Stimulated activated CD4-positive, alpha-beta T cell treated with anti-CD3 and anti-CD28 coated beads, TNF-alpha, amount 100 ng/mL, for 4 hours (primary cell): ENCODE measurements at places on chromosomes 2 and 18.

- DNase-seq, result no peak
Observed at GRCh38 chr2:133442393-133442792, 125.9 kb downstream of the NCKAP5 start.

DNA sequence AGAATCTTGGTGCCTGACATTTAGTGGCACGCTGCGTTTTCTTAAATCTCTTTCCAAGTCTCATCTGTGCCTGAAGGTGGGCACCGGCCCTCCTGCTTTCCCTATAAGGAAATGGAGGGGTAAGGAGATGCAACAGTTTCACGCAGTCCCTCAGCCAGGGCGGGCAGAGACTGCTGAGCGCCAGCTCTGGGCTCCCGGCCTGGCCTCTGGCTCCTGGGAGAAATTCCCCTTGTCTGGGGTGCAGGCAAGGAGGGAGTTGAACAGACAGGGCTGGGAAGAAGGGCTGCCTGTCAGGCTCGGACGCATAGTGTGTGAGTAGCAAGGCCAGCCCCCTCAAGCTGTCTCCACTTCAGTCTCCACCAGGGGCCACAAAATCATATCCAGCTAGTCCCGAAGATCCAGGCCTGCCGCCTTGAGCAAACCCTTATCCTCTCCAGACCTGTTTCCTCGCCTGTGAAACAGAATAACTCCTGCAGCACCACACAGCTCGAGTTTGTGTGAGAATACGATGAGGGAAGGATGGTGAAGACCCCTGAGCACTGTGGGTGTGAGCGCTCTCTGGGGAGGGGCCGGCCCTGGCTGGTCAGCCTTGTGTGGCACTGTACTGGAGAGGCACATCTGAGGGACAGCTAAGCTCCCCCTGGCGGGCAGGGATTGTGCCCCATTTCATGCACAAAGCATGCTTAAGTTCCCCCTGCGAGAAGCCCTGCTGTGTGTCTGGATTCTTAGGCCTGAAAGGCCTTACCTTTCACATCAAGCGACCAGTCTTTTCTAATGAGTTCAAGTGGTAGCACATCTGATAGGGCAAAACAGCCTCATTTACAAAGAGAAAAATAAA is 33.8 kb downstream of the SDC1 start:
- no peak for DNase-seq

GRCh38 chr2:230152334-230152733 is 67.5 kb downstream of the SP110 start:
- DNase-seq, result no peak

DNA sequence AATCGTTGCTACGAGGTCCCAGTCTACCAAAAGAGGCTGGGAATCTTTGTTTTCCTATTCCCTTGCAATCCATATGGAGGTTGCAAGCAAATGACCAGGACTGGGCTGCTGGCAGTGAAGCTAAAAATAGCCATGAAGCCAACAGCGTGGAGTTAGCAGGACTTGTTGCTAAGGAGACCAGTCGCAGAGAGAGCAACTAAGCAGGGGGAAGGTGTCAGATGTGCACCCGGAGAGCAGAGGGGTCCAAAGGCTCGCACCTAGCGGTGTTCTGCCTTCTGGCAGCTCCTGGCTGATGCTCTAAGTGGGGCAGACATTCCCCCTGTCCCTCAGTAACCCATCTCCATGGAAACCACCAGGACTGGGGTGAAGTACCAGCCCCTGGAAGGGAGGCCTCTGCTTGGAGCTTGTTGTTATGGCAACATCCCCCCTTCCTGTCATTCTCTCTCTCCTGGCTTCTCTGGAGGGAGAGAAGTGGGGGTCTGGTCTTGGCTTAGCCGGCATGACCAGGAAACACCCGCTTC is 84.6 kb downstream of the DNMT3A start:
- DNase-seq, result no peak

- DNase-seq, result peak; percentile 39
Observed at GRCh38 chr2:218398437-218399390, 954 bp upstream of the CTDSP1 start.

- DNase-seq, result no peak
Observed at GRCh38 chr2:127357591-127357990, 30.2 kb downstream of the MAP3K2 start.

GRCh38 chr2:156331572-156332283 is 793 bp downstream of the NR4A2 start:
- DNase-seq, result no peak

DNA sequence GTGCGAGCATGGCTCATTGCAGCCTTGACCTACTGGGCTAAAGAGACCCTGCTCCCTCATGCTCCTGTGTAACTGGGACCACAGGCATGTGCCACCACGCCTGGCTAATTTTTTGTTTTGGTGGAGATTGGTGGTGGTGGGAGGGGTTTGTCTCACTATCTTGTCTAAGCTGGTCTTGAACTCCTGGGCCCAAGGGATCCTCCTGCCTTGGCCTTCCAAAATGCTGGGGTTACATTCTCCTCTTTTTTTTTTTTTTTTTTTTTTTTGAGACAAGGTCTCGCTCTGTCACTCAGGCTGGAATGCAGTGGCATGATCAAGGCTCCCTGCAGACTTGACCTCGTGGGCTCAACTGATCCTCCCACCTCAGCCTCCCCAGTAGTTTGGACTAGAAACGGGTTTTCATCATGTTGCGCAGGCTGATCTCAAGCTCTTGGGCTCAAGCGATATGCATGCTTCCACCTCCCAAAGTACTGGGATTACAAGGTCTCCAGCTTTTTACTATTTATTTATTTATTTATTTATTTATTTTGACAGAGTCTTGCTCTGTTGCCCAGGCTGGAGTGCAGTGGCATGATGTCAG is 238.3 kb downstream of the MYCN start:
- no peak for DNase-seq

GRCh38 chr2:237686659-237687136 is 59.3 kb downstream of the LRRFIP1 start:
- DNase-seq, result no peak

DNA sequence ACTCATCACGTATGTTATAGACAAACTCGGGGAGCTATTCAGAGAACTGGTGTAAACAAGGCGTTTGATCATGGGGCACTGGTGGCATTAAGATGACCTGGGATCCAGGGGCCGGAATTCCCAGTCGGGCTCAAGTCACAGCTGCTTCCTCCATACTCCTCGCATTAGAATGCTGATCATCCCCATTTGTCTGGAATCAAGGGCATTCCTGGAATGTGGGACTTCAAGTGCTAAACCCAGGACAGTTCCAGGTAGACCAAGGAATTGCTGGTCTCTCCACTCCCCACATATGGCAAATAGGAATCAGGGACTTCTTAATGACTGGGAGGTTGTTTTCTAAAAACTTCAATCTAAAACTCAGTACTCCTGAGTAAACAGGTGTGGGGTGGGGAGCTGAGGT is 355.7 kb upstream of the RAB6C start:
- DNase-seq, result no peak

DNA sequence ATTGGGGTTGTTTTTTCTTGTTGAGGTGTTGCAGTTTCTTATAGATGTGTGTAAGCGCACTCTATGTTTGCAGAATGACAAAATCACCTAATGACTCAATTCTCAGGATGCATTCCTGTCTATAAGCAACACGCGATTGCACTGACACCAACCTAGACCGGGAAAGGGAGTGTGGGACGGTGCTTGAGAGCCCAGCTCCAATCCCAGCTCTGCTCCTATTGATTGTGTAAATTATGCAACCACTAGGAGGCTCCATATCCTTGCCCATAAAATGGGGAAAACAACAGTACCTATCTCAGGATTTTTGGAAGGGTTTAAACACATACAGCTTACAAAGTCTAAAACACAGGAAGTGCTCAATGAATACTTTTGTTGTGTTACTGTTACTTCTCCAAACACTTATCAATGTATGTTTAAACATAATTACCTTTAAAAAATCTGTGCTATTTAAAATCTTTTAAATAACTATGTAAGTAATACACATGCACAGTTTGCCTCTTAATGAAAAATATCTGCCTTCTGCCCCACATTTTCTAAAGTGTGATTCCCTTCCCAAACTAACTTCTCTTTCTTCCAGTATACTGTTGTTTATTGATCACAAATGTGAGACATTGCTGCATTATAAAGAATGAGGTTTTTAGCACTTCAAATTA is 132.5 kb downstream of the SPHKAP start:
- DNase-seq, result no peak

- no peak for DNase-seq
Observed at GRCh38 chr2:503288-503999, 173.8 kb downstream of the TMEM18 start.

- DNase-seq, result no peak
Observed at GRCh38 chr2:129469871-129470270, 509.6 kb upstream of the RAB6C start.

DNA sequence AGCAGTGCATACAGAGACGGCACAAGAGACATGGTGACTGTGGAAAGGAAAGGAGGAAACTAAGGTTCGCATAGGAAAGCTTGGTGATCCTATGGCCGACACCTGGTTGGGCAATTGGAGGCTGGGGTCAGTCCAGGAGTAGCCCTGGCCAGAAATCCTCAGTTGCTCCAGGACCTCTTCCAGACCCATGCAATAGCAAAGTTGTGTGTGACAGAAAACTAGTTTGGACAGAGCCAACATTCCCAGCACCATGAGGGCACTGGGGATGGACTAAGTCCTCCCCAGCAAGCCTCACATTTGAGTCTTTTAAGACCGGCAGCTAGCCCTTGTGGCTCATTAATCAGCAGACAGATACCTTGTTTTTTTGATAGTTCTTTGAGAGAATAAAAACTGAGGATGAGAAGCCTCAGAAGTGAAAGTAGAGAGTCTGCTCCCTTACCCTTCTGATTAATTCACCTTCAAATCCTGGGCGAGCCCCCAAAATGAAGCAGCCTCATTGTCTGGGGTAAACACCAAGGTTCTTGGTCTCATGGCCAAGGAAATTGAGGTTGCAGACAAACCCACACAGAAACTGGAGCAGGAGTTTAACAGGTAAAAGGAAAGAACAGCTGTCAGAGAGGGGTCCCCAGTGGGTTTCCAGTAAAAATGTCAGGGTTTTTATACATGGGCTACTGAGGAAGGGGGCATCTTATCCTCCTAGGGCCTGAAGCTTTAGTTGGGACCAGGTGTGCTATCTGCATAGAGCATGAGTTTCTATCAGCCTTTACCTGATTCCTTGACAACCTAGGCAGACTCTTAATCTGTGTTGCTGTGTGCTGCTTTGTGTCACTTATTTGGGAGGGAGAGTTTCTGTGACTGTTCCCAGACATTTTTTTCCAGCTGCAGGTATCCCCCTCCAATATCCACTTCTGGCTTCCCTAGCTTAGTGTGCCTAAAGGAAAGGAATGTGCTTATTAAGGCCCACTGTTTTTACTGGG is 39.1 kb downstream of the STK17B start:
- peak; percentile 35 for DNase-seq

- no peak for DNase-seq
Observed at GRCh38 chr2:149387411-149387810, 57.0 kb downstream of the LYPD6 start.

DNA sequence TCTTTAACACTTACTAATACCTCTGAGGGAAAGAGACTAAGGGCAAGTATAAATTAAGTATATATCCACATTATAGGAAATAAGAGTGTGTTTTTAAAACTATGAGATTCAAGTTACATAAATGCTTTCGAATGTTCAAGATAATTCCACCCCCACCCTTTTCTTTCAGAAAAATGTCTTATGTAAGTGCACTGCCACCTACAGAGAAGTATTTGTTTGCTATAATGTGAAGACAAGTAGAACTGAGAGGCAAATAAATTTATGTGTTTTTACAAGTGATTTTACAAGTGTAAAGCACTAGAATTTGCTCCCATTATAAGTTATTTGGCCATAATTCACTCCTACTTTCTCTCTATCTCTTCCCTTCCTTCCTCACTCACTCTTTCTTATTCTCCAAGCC is 99.9 kb upstream of the CRACDL start:
- DNase-seq, result no peak

GRCh38 chr18:35588995-35589394 is 7.5 kb downstream of the GALNT1 start:
- DNase-seq, result no peak

GRCh38 chr2:151718247-151718646 is 16.0 kb downstream of the NEB start:
- DNase-seq, result no peak

DNA sequence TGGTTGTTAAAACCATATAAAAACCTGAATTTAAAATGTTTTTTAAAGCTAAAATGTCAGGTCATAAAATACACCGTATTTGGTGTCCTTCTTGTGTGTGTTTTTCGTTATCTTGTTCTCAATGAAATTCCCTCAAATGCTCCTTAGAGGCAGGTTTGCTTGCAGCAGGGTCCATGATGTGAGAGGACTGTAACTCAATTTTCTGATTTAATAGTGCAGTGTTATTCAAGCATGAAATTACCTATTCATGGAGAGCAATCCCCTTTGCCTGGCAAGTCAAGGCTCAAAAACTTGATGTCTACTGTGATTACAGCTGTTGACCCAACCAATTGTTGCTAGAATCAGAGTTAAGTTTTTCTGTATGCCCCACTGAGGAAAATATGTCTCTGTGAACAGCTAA is 318.2 kb downstream of the GALNT13 start:
- DNase-seq, result no peak

- no peak for DNase-seq
Observed at GRCh38 chr2:119486196-119486827, 38.0 kb downstream of the SCTR start.

- DNase-seq, result no peak
Observed at GRCh38 chr2:141207036-141207385, 923.8 kb downstream of the LRP1B start.

GRCh38 chr2:150479075-150479915 is 8.2 kb downstream of the RND3 start:
- no peak for DNase-seq

GRCh38 chr2:2575181-2575577 is 244.1 kb upstream of the MYT1L start:
- no peak for DNase-seq

DNA sequence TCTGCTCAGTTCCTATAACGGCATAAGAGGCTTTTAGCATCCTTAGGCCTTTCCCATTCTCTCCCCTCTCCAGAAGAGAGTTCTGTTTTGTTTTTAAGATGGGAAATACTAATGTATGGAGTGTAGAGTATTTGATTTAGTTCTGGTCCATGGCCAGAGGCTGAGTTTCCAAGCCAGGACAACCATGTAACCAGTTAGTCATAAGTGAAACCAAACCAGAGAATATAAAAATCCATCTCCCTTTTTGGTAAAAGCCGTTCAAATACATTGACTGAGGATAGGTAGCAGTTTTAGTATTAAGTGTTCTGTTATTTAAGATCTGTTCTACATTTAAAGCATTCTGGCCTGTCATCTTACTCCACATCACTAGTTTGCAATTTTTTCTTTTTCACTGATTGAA is 3.1 kb downstream of the PSMD1 start:
- DNase-seq, result no peak

DNA sequence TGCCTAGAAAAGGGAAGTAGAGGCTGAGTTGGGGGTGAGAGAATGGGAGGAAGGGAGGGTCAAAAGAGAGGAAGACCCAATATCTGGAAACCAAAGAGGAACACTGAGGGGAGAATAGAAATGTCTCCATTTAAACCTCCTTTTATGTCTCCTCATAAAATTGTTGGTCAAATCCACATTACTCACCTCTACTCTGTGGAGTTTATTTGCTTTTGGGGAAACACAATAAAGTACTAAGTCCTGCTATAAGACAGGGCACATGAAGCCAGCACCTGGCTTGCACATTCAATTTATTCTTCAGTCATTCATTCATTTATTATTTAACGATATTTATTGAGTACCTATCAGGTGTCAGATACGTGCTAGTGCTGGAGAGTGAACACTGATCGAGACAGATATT is 60.3 kb upstream of the NFE2L2 start:
- no peak for DNase-seq
